Brain pericyte (primary cell): ENCODE measurements at places on chromosomes 1 and 21.

- DNase-seq = no peak
These were observed 52.7 kb downstream of the PKN2 start for GRCh38 chr1:88736633-88737248.

DNA sequence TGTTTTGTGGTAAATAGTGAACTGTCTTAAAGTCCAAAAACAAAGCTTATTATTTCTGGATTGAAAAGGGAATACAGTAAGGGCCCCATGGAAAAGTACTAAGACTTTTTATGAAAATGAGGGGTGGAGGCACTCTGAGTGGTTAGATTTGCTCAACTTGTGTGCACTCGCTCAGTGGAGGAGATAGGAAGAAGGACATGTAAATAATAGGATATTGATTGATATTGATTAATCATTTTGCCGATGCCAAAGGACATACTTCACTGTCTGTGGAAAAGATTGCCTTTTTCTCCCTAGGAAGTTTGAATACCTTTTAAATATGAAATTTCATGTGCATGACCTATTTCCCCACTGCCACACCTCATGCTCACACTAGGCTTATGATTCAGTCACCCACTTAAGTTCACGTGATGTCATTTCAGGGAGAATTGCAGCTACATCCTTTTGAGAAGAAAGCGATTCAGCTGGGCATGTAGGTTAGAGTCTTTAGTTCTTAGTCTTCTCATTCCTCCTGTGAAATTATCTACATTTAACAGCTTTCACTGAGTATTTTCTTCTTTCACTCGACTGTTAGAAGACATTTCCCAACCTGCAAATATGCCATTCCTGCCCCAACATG lies 5.0 kb downstream of the MTR start:
- no peak for DNase-seq

DNA sequence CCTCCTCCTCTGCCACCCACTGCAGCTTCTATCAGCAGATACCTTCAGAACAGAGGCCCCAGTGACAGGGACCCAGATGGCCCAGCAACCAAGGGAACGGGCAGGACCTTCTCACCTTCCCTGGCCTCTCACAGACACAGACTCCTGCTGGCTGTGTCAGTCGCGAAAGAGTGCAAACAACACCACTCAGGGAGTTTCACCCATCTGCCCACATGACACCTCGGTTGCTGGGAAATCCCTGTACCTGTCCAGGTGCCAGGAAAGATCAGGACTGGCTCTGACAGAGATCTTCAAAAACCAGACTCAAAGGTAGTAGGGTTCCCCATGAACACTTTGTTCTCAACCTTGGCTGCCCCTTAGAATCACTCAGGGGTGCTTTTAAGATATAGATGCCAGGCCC lies 83.5 kb upstream of the HIVEP3 start:
- no peak for DNase-seq

- no peak for DNase-seq
These were observed 58.5 kb downstream of the UBR4 start for GRCh38 chr1:19151537-19151936.

GRCh38 chr1:5717031-5717682 lies 275.1 kb downstream of the NPHP4 start:
- no peak for DNase-seq

- no peak for DNase-seq
These were observed 89.7 kb downstream of the MAGI3 start for GRCh38 chr1:113479713-113480676.

GRCh38 chr1:67987046-67987799 lies 63.2 kb downstream of the DIRAS3 start:
- no peak for DNase-seq

GRCh38 chr1:108896146-108897145 lies 19.7 kb downstream of the GPSM2 start:
- no peak for DNase-seq

- no peak for DNase-seq
These were observed 94.2 kb downstream of the AHCTF1 start for GRCh38 chr1:246837418-246838117.

DNA sequence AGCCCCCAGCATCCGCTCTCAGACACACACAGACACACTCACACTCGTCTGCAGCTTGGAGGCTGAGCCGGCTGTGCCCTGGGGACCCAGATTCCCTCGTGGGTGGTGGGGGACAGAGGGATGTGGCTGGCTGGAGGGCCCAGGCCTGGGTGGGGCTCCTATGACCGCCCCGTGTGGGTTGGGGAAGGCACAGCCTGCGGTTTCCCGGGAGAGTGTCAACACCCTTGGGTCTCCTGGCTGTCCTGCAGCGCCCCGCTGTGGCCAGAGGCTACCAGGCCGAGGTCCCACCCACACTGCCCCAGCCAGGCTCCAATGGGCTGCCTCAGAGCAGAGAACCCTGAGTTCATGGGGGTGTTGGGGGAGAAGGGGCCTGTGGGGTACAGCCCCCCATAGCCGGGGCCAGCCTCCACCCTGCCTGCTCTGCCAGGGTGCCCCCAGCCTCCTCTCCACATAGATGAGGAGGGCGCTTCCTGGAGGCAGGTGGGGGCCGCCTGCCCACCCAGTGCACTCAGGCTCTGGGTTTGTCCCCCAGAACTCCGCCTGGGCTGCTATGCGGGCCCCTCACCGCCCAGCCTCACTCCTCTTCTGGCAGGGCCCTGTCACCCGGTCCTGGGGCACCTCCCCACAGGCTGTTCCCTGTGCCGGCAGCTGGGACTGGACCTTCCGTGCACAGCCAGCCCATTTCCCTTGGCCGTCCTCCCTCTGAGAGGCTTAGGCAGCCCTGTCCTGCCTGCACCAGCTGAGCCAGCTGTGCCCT lies at the start of gene TTC34:
TTC34 (minus strand) TSS at position 159 of the 757 bp plus-strand sequence. CDS start 866 bp downstream, outside the sequence.
- DNase-seq = no peak

DNA sequence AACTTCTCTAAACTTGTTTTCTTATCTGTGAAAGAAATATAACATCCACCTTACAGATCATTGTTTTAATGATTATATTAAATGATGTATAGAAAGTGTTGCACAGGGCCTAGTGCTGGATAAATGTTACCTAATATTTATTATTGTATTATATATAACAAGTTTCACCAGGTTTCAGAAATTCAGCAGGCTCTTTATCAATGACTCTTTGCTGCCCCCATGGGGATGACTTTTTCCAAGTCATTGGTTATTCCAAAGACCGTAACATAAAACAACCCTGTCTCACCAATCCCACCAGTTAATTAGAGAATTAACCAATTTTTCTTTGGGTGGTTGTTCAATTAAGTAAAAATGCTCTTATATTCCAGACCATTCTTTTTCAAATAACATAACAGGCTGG lies 7.3 kb upstream of the DEDD start:
- DNase-seq = no peak

GRCh38 chr1:30275926-30276764 lies 447.2 kb downstream of the MATN1 start:
- no peak for DNase-seq

DNA sequence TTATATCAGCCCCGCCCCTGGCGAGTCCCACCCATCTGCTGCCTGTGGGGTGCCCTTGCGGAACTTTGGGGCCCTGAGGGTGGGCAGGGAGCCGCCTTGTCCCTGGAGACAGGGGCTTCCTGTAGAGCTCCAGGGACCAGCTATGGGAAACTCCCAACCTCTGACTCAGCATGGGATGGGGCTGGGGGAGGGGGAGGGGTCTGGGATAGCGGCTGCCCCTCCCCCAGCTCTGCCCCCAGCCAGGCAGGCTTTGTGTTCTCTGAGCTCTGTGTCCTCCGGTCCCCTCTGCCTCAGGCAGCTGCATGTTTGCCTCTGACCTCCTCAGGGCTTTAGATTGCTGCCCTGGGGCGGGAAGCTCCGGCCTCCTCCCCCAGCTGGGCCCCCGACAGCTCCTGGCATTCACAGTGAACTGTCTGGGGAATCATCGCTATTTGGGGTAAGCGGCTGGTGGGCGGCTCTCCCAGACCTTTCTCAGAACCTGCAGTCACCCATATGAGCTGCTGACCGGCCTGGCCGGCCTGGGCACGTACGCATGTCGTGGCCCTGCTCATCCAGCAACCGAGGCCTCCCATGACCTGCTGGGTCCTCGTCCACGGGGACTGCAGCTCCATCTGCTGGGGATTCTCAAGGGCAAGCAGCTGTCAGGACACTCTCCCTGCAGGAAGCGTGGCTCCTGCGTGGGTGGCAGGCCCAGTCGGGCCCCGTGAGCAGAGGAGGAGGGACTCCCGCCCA lies 17.1 kb downstream of the ARHGEF16 start:
- DNase-seq = peak; percentile 96

DNA sequence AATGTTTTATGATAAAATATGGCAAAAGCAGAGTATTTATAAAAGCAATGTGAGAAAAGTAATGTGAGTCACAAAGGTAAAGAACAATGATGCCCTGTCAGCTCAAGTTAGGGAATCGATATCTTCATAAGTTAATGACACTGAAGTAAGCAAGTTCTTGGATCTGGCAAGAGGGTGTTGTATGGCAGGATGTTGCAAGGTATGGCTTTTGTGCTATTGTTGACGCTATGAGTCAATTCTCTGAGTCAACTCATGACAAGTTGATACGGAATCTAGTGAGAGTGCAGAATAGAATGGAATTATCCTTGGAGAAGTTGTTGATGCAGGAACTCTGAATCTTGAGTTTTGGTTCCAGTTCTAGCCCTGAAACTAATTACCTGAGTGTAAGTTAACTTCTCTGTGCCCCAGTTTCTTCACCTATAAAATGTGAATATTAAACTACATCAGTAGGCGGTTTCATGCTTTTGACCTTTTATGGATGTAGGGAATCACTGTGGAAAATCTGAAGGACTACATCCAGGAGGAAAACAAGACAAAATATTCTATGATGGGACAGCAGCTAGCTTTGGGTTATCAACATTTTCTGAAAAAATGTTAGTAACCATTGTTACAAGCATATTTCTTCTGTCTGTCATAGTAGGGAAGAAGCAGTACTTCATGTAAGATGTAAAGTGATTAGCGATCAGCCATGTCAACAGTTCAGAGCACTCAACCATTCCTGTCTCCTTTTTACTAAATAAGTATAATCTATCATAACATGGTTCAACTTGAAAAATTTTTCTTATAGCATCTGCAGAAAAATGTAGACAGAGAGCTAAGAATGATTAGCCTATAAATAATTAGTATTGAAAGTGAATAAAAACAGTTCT lies 96.9 kb downstream of the ATP6V1G3 start:
- DNase-seq = peak; percentile 41

DNA sequence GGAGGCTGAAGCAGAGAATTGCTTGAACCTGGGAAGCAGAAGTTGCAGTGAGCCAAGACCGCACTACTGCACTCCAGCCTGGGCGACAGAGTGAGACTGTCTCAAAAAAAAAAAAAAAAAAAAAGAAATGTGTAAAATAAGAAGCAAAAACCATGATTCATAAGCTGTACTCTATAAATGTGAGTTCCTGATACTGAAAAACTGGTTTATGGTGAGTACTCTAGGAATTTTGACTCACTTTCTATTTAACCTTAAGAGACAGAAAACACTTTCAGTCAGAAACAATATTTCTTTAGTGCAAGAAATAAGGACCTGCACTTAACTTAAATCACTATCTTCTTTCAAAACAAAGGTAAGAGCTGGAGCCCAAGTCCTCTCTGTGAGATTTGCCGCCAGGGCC lies 19.9 kb upstream of the POU2F1 start:
- no peak for DNase-seq

DNA sequence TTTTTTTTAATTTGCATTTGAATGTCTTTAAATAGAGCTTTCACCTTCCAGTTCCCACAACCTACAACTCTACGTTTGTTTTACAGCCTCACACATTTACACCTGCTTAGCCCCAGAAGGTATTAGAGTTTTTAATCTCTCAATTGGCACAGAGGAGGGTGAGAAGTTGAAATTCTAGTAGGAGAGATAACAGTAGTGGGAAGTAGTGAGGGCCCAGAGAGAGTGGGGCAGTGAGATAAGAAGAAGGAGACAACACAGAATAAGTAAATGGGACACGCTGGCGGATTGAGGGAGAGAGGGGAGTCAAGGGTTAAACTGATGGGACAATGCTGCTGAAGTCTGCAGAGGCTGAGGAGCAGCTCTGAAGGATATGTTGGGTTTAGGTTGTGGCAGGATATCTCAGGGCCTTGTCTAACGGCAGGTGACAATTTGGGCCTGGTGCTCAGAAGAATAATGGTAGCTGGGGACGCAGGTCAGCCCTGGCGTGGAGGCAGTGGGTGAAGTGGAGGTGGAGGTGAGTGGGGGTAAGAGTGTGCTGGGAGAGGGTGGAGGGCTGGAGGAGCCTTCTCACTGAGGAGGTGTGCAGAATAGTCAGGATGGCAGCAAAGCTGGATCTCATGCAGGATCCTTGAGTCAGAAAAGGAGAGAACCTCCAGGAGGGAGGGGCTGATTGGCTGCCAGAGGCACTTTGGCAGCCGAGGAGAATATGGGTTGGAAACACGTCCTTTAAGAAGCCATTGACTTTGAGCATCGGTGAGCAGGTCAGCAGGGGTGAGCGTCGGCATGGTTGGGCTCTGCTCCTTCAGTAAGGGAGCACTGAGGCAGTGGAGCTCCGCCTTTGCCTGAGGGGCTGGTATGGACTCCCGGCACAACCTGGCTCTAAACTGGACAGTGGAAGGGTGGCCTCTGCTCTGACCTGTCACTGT lies 72.9 kb downstream of the SYT6 start:
- no peak for DNase-seq

DNA sequence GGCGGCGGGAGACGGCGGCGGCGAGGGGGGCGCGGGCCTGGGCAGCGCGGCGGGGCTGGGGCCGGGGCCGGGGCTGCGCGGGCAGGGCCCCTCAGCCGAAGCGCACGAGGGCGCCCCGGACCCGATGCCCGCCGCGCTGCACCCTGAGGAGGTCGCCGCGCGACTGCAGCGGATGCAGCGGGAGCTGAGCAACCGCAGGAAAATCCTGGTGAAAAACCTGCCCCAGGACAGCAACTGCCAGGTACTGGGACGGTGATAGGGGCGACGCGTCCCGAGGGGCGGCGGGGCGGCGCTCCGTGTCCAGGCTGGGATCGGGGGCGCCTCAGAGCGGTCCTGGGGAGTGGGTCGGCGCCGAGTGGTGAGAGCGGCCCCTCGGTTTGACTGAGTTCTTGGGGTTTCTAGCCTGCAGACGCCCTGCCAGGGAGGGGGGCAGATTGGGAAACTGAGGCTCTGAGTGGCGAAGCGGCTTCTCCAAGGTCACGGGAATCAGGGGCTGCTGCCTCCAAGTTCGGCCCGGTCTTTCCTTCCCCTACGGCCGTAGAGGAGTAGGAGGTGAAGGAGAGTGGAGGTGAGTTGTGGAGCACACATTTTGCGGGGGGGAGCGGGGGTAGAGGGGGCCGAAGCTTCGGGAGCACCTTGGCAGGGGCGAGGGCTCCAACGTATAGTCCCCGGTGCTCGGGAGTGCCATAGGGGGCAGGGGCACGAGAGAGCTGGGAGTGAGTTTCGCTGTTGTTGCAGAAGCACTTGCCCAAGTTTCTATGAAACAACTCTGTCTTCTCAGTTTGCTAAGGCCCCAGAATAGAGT lies 508 bp downstream of the RAVER2 start:
- DNase-seq = no peak

DNA sequence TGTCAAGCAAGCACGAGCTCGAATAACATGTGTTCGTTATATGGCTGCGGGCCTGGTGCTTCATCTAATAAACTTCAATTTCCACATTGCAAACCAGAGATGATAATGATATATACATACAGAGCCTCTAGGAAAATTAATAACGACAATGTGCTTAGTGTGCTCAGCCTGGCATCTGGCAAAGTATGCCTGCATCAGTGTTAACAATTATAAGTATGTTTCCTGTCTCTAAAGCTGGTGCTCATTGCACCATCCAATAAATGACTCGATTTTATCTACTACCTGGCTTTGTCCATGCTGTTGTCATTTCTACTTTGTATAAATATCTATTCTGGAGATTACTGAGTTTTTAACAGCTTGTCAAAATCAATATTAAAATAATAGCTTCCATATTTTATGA lies 1402.6 kb downstream of the MRPL39 start:
- no peak for DNase-seq
